ENCODE measurements at places on chromosomes 5 and 9. TPM values are rescaled to one million over a fixed set of nuclear protein-coding genes. Genes with fewer than 3 reads are reported as not detected.

The GMCL2 gene
- total RNA-seq: not detected

The PHF24 gene
- total RNA-seq: 0.09 TPM

The TMEM267 gene
- total RNA-seq: 19.5 TPM

The ERAP2 gene
- 0.93 TPM for total RNA-seq

The CHSY3 gene
- 0.10 TPM for total RNA-seq

The MED22 gene
- 31.2 TPM for total RNA-seq

The CCDC192 gene
- total RNA-seq: not detected

The RPP25L gene
- total RNA-seq: 28.5 TPM

The SARDH gene
- 0.15 TPM for total RNA-seq

The TRAF2 gene
- 60.1 TPM for total RNA-seq

The UBQLN1 gene
- 106 TPM for total RNA-seq

The HAND1 gene
- 0.23 TPM for total RNA-seq

The ARID3C gene
- total RNA-seq: not detected

The PSIP1 gene
- total RNA-seq: 45.3 TPM

The KCNV2 gene
- total RNA-seq: not detected

The OBP2B gene
- not detected for total RNA-seq

The SLC45A2 gene
- not detected for total RNA-seq

The SH2D3C gene
- not detected for total RNA-seq

The TSSK1B gene
- total RNA-seq: not detected

The DMRTA1 gene
- 0.63 TPM for total RNA-seq

The PCDHGA5 gene
- total RNA-seq: 0.18 TPM

The SLC22A4 gene
- 4.9 TPM for total RNA-seq

The RAI14 gene
- 79.4 TPM for total RNA-seq

The PPP2R2B gene
- total RNA-seq: 0.19 TPM

The CEP78 gene
- 17.0 TPM for total RNA-seq

The NAIP gene
- total RNA-seq: 0.67 TPM

The WNT8A gene
- total RNA-seq: not detected

The GRXCR2 gene
- total RNA-seq: not detected

All from A549 treated with ZK216348 at 1 μM for 4 hours (cell line).